Parietal lobe (tissue), 2 donors: ENCODE measurements at places on chromosomes 3 and 15. TPM values are rescaled to one million over a fixed set of nuclear protein-coding genes. Genes with fewer than 3 reads are reported as not detected.

RSRC1 gene
- total RNA-seq = 47.0 TPM

HCLS1 gene
- 2.2 TPM for total RNA-seq

MRPS11 gene
- total RNA-seq = 24.4 TPM

ANKUB1 gene
- total RNA-seq = 0.63 TPM

CDHR4 gene
- not detected for total RNA-seq

SRGAP3 gene
- 209 TPM for total RNA-seq

SLC28A2 gene
- not detected for total RNA-seq

TTBK2 gene
- total RNA-seq = 37.2 TPM

CHRNA3 gene
- 0.31 TPM for total RNA-seq

RLBP1 gene
- 2.2 TPM for total RNA-seq

CCR1 gene
- 0.94 TPM for total RNA-seq

LRRIQ4 gene
- 0.63 TPM for total RNA-seq

ARNT2 gene
- total RNA-seq = 69.2 TPM

IL17RC gene
- 6.6 TPM for total RNA-seq

UBE2E2 gene
- 58.5 TPM for total RNA-seq

CCR3 gene
- total RNA-seq = not detected

MYO5C gene
- total RNA-seq = 2.8 TPM

ATP2B2 gene
- total RNA-seq = 109 TPM

CYP11A1 gene
- total RNA-seq = not detected

HACD3 gene
- 95.2 TPM for total RNA-seq

ZNF385D gene
- 23.2 TPM for total RNA-seq

PP2D1 gene
- not detected for total RNA-seq

MIX23 gene
- total RNA-seq = 18.8 TPM

AHSG gene
- total RNA-seq = 0.63 TPM

SLC12A8 gene
- 6.9 TPM for total RNA-seq
